ENCODE measurements at places on chromosomes 12 and 14.

GRCh38 chr14:102503641-102504327 lies 5.8 kb downstream of the ANKRD9 start:
- no peak for DNase-seq

DNA sequence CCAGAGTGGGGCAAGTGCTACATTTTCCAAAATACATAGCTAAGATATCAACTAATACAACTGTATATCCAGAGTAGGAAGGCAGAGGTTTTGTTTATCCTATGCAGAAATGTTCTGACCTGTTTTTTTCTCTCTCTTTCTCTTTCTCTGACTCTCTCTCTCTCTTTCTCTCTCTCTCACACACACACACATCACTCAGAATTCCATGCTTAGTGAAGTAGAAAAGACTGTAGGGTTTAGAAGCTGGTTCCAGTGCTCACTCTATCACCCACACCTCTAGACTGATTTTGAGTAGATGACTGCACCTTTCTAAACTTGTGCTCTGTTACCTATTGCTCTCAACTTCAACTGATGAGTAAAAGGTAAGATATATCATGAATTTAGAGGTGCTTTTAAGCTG lies 356.7 kb downstream of the LRIG3 start:
- DNase-seq = no peak

DNA sequence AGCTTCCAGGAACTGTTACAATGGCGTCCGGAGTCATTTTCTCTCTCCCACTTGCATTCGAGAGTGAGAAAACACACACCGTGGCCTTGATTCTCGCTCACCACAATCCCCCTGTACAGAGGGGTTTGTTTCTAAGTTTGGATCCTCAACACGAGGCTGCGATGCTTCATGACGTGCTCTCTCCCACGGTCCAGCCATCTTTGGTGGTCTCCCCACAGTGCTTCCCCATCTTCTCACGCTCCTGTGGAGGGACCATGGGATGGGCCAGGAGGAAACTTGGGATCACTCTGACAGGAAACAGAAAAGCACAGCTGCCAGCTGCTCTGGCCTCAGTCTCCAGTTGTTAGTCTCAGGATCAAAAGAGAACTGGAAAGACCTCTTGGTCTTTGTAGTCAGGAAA lies 28.1 kb downstream of the OR10P1 start:
- DNase-seq = no peak

- no peak for DNase-seq
These were observed 1.3 kb upstream of the ADGRD1 start for GRCh38 chr12:130952171-130952954.

DNA sequence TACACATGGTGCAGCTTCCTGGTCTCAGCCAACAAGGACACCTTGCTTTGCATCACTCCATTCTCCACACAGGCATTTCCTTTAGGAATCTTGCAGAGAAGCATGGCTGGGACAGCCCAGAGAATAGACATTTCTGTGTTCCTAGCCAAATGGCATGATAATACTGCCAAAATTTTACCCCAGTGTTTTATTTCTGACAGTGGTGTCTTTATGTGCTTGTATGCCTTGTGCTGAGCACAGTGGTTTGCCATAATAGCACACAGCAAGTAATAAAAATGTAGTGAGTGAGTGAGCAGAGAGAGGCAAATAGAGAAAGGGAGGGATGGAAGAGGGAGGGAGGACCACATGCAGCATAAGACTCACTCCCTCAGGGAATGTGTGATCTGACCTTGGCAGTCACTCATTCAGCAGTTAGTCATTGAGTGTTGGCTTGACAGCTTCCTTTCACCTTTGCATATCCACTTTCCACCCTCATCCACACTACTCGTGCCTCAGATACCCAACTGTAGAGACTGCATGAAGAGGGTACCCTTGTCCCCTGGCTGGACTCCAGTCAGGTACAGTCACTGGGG lies 212.8 kb upstream of the CCDC196 start:
- no peak for DNase-seq

DNA sequence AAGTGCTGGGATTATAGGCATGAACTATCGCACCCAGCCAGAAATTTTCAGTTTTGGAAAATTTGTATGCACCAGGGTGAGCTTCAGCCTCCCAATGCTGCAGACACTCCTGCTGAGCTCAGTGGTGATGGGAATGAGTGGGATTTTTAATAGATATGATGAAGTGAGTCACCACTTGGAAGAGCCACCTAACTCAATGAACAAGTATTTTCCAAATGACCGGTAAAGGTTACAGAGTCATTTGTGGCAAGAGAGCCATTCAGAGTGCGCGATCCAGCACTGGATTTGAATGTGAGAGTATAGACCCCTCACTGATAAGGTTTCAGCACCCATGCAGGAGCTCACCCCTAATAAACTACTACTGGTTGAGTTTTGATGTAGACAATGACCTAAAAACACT lies 100.7 kb downstream of the PPP2R5C start:
- no peak for DNase-seq

- DNase-seq = no peak
These were observed 14.2 kb downstream of the CEP128 start for GRCh38 chr14:80927083-80927989.

DNA sequence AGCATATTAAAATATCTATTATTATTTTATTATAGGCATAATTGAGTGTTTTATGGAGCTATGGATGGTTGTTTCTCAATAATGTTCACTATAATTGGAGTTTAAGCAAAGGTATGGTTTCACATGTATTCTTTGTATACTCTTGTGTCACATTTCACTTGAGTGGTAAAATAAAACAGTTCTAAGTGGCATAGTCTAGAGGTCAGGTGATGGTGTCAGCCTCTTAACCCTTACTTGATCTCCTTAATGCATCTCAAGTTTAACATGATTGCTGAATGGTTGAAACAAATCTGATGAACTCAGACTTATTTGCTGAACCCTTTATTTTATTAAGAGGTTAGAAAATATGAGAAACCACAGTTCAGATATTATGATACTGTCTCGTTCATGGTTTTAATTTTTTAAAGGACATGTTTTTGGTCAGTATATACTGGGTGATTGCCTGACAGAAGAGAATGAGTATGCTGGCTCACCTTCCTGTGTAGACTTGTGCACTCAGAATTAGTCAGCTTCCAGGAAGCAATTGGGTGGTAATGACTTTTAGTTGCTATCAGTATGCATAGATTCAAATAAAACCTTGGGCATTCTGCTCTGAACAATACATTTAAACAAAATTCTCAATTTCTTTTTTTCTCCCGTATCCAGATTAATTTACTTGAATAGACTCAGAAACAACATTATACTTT lies 464.6 kb downstream of the PCNX1 start:
- DNase-seq = no peak

DNA sequence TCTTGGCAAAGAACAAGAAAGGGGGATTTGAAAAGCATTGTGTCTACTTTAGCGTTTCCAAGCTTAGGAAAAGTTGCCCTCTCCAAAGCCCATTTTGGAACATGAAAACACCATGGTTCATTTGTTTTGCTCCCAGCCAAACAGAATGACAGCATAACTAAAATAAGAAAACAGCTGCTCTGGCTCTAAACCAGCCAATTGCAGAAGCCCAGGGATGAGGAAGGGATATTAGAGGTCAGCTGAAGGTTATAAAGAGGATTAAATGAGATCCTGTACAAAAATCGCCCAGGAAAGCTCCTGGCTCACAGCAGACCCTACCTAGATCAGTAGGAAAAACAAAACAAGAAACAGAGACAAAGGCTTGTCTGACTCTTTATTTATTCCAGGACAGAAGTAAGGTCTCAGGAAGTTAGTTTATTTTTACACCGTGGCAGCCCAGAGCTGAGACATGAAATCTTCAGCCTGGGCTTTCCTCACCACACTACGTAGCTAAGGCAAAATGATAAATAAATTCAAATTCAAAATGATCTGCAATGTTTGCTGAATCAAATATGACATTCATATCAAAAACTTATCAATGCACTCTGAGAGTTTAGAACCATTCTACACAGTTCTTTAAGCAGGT lies 25.9 kb downstream of the SPX start:
- DNase-seq = no peak

- DNase-seq = no peak
These were observed 465.3 kb downstream of the RAD51B start for GRCh38 chr14:68284834-68285233.

- DNase-seq = no peak
These were observed 9.1 kb downstream of the OR6S1 start for GRCh38 chr14:20632448-20632830.

DNA sequence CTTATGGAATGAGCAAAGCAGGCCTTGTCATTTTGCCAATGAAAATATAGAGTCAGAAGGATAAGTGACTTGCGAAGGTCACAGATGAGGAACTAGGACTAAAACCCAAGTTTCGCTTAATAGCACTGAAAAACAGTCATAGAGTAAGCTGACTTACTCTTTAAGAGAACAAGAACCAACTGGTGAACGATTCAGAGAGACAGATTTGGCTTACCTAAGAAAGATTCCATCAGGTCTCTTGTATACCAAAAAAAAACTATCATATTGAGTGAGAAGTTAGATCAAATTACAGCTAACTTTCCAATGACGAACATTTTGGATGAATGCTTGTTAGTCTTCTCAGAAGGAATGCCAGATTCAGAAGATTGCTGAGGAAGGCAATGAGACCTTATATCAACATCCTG lies 74.2 kb downstream of the ZFC3H1 start:
- no peak for DNase-seq

GRCh38 chr12:57793920-57794319 lies 11.3 kb downstream of the TSFM start:
- DNase-seq = no peak

GRCh38 chr14:89827265-89827664 lies 127.3 kb downstream of the EFCAB11 start:
- no peak for DNase-seq

GRCh38 chr12:49946086-49946485 lies 4.5 kb upstream of the AQP2 start:
- DNase-seq = no peak

DNA sequence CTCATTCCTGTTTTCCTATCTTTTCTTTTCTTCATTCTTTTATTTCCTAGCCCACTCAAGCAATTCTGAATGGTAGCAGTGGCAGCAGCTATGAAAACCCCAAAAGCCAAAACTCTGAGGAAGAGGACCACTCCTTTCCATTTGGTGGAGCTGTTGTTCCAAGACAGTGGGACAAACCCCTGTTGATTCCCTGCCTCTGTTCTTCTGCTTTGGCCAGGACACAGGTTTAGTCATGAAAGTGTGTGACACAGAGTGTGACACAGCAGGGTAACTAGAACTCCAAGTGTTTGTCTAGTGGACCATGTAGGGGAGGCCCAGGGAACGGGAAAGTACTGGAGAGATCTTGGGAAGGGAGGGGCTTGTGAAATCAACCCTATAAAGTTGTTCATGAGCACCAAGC lies 71.1 kb downstream of the PTCSC3 start:
- DNase-seq = no peak

DNA sequence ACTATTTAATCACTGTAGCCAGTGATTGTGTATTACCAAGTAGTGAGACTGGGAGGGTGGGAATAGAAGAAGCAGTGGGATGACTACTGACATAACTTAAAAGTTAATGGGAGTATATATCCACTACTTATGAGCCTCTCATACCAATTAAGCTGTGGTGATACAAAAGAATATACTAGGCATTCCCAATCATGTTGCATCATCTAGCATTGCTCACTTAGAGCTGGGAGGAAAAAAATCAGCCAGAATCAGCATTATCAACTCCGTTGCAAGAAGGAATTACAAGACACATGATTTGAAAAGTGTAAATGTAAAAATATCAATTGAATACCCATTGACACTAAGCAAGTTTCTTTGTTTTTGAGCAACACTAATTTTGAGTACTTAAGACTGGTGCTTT lies 745 bp upstream of the PPP1R36 start:
- DNase-seq = no peak

GRCh38 chr14:98118749-98119148 lies 1153.2 kb downstream of the BCL11B start:
- no peak for DNase-seq

DNA sequence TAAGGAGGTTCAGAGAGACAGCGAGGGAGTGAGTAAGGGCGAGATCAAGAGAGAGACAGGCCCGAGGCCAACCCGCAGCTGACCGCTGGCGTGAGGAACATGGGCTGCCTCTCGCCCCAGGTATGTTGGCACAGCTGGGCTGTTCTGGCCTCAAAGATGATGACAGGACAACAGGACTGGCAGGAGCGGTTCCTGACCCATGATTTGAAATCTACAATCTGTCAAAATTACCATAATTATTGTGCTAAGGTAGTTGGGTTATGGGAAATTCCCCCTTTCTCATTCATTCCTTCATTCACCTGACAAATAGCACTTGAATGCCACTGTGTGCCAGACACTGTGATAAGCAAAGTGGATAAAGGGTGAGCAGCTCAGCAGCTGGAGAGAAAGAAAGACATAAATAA lies 5.1 kb upstream of the ENDOU start:
- DNase-seq = no peak

DNA sequence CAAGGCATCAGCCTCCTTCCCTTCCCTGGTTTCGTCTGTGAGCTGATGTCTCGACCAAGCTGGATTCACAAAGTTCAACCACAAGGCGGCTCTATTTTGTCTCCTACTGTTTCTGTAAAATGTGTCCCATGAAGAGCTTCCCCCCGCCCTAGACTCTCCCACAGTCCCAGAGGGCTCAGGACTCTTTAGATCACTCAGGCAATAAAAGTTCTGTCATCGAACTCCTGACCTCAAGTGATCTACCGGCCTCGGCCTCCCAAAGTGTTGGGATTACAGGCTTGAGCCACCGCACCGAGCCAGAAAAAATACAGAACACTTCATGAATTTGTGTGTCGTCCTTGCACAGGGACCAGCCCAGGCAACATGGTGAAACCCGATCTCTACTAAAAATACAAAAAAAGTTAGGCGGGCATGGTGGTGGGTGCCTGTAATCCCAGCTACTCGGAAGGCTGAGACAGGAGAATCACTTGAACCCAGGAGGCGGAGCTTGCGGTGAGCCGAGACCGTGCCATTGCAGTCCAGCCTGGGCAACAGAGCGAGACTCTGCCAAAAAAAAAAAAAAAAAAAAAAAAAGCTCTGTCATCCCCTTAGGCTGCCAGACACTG lies 149.4 kb downstream of the BCL11B start:
- DNase-seq = no peak

DNA sequence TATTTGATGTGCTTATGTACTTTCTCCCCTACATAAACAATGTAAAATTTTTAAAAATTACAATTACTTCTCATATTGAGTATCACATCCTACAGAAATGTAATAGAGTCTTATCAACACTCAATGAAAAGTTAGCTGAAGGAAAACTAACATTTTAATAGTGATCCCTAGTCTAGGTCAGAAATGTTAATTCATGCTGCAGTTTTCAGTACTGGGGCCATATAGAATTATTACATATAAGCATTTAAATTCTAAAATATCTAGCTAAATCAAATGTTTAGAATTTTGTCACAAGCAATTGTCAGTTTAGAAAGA lies 37.8 kb downstream of the SLC6A15 start:
- no peak for DNase-seq

GRCh38 chr12:64480148-64480547 lies 28.2 kb downstream of the TBK1 start:
- DNase-seq = no peak

- DNase-seq = no peak
These were observed 23.8 kb downstream of the ATP6V1D start for GRCh38 chr14:67335781-67336180.

- no peak for DNase-seq
These were observed 442.7 kb downstream of the BTG1 start for GRCh38 chr12:91702843-91703425.

GRCh38 chr14:57610631-57611030 lies 117.0 kb upstream of the CCDC198 start:
- no peak for DNase-seq

GRCh38 chr14:38496092-38496491 lies 240.2 kb upstream of the CLEC14A start:
- no peak for DNase-seq

Data from aorta (tissue), 5 donors.